ENCODE measurements at places on chromosomes 2 and 18.

GRCh38 chr2:15763822-15764682 lies 172.4 kb downstream of the DDX1 start:
- no peak for DNase-seq

- no peak for DNase-seq
Measured at GRCh38 chr2:28780496-28780895, 28.9 kb downstream of the PPP1CB start.

- DNase-seq = no peak
Measured at GRCh38 chr2:135637456-135638087, 104.1 kb upstream of the UBXN4 start.

- no peak for DNase-seq
Measured at GRCh38 chr2:190888449-190888848, 7.8 kb downstream of the GLS start.

DNA sequence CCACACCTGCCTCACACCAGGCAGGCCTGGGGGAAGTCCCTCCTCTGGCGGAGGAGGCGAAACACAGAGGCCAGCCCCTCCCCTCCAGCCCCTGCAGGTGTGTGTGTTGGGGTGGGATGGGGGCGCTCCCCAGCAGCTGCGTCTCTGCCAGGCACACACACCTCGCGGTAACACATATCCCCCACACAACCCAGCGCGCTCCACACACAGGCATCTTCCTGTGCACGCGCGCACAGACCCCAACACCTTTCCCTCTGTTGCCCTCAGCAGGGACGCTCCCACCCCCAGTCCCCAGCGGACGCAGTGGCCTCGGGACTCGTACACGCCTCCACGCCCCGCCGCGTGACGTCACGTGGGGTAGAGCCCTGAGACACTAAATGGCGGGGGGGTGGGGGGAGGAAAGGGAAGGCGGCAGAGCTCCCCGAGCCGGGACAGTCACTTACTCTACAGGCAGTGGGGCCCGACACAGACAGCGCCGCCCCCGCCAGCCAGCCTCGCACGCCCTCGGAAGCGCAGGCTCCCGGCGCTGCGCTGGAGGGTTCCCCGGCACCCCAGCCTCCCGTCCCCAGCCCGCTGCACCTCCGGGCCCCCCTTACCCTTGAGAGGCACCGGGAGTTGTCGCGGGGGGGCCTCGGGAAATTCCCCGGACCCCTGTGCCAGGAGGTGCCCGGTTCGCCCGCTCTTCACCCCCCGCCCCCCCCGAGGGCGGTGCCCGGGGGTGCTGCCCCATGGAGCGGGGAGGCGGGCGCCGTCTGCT lies at the start of gene WNT10A:
WNT10A (plus strand) TSS at position 751 of the 757 bp plus-strand sequence. CDS start 144 bp downstream, outside the sequence.
- no peak for DNase-seq

DNA sequence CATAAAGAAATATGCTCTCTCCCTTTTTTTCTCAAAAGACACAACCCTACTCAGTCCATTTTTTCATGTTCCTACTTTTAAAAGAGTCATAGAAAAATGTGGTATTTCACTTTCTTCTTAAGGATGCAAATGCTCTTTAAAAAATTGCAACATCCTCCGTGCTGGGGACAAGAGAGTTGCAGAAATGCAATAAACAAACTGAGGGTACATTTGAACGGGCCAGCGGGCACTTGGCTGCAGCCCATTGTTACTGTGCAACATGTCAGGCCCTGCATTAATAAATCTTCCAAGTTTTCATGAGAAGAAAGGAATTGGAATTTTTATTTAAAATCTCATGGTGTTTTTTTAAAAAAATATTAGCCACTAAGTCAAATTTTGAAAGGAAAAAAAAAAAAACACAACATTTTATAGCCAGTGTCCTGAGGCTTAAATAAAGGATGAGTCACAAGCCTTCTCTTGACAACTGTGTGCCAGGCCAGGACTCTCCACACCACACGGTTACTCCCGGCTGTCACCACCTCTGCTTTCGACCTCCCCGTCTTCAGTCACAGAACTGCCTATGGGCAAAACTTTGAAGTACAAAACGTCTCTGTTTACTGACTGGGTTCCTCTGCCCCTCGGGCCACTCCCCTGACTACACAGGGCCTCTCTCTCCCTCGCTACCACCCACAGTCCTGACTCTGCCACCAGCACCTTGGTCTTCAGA lies 57.5 kb upstream of the MFF start:
- DNase-seq = no peak

DNA sequence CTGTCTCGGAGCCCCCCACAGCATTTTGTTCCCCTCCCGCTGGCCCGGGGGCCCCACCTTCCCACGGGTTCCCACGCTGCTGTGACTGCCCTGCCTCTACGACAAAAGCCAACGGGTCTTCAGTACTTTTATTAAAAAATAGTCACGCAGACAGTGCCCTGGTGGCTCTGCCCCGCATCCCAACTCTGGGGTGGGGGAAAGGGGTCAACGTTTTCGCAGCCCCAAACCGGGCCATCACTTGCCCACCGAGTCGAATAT lies 1.0 kb downstream of the UCN start:
- no peak for DNase-seq

DNA sequence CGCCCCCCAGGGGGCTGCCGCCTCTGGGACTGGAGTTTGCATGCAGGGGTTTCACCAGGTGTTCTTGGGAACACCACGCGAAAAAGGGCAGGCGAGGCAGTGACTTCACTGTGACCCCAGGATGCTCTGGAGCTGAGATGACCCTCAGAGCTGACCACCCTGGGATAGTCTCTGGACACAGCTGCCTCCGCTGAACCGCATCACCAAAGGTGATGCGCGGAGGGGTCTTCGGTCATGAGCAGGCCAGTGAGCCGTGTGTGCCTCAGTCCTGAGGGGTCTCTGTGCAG lies 17.5 kb downstream of the GPR35 start:
- no peak for DNase-seq

DNA sequence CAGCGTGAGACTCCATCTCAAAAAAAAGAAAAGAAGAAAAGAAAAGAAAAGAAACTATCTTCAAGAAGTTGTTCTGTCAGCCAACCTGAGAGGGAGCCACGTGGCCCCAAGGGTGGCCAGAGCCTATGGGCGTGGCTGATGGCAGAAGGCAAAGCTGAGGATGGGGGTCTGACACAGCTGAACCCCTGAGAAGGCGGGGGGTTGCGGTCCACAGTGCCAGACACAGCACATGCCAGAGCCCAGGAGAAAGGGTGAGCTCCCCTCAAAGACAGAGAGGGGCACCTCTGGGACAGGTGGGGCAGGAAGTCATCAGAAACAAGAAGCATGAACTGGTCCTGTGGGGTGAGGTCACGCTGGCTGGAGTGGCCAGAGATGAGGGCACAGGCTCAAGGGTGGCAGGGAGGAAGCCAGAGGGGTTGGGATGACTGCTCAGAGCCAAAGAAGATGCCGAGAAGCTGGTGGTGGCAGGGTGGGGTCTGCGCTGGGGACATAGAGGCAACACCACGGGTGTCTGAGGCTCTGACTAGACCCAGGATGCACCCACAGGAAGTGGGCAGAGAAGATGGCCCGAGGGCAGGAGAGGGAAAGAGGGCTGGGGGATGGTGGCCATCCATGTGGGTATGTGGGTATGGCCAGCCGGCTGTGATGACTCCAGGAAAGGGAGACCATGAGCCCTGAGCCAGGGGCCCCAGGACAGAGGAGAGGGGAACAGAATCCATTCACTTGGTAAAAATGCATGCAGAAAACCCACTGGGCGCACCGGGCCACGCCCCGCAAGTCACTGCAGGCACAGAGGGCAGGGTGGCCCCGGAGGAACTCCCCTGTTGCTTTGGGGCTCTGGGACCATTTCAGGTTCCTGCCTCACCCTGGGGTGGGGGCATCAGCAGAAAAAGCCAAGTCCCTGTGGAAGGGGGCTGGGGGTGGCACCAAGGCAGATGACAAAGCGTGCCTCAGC lies 8.4 kb downstream of the KIF1A start:
- DNase-seq = no peak

DNA sequence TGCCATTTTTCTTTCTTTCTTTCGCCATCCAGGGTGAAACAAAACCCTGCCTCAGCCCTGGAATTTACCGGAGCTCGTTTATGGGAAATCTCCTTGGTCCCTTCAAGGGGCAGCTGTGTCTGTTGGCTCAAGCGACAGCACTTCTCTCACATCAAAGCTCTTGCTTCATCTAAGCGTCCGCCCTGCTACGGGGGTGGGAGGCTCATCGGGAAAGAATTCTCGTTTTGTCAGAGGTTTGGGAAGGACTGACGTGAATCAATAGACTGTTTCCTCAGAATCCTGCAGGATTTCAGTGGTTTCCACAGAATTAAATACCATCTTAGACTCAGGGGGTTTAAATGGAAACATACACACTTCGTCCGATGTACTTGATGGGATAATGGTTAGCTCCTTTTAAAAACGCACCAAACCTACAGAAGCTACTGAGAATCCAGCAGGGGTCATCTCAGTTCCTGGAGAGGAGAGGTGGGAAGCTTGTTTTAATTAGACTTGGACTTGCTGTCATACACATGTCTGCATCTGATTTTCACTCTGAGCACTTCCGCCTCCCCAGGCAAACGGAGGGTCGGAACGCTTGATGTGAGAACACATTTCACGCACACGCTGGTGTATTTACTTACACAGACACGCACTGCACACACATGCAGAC lies 91.6 kb downstream of the ASB1 start:
- no peak for DNase-seq

GRCh38 chr2:218516614-218517013 lies 51.5 kb downstream of the USP37 start:
- no peak for DNase-seq

GRCh38 chr2:173764094-173764493 lies 201.1 kb downstream of the SP3 start:
- no peak for DNase-seq

GRCh38 chr2:85862426-85862825 lies 26.4 kb downstream of the ST3GAL5 start:
- DNase-seq = no peak

GRCh38 chr2:149611100-149611820 lies 23.7 kb upstream of the MMADHC start:
- DNase-seq = no peak

DNA sequence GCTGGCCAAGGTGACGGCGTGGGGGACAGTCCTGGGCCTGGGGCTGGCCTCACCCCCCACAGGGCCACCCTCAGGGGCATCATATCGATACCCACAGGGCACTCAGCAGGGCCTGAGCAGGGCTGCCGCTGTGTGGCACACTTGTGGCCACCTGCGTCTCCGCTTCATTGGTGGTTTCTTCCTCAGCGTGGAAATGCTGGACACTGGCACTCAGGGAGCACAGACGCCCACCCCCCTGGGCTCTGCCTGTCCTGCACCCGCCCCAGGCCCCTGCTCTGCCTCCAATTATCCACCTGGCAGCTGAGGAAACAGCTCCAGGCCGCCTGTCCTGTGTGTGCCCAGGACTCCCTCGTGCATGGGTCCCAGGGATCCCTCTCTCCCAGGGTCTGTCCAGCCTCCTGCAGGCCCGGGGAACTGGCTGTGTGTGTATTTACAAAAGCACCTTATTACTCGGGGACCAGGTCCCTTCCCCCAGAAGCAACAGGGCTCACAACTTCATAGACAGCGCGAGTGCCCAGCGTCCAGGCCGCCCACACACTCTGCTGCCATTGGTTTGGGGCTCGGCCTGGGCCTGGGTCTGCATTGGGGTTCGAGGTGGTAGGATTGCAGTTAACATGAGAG lies 13.1 kb downstream of the CROCC2 start:
- no peak for DNase-seq

GRCh38 chr2:37869771-37870170 lies 55.3 kb upstream of the RMDN2 start:
- DNase-seq = no peak

GRCh38 chr2:205545971-205546816 lies 136.1 kb upstream of the NRP2 start:
- DNase-seq = no peak

DNA sequence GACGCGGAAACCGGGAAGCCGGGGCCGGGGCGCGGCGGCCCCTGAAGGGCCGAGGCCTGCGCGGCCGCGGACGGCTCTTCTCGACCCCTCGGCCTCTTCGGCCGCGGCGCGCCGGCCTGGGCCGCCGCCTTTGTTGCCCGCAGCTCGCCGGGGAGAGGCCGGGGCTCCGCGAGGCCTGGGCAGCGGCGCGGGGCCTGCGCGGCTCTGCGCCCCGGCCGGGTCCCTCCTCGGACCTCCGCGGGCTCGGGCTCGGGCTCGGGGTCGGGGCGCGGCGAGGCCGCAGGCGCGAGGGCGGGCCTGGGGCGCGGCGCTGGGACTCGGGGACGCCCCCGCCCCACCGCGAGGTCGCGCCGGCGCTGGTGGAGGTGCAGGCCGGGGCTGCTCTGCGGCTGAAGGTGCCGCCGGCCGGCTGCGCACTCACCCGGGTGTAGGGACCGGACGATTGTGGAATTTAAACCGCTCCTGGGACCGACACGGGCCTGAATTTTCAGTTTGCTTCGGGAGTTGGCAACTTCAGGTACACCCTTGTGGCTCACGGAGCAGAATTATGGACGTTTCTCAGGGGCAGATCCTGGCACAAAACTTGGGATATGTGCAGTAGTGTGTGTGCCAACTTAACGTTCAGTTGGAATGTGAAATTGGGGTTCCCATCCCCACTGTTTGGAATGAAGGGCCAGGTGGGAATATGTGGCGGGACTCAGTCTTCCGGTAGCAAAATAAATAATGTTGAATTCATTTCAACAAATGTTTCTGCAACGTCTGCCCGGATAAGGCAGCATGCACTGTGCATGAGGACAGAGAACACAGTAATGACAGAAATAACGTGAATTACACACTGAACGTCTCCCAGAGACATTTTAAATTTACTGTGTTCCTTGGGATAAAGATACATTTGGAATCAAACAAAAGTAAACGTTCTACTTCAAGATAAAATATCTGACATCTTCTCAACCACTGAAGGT lies 787 bp downstream of the SOCS6 start:
- DNase-seq = no peak

DNA sequence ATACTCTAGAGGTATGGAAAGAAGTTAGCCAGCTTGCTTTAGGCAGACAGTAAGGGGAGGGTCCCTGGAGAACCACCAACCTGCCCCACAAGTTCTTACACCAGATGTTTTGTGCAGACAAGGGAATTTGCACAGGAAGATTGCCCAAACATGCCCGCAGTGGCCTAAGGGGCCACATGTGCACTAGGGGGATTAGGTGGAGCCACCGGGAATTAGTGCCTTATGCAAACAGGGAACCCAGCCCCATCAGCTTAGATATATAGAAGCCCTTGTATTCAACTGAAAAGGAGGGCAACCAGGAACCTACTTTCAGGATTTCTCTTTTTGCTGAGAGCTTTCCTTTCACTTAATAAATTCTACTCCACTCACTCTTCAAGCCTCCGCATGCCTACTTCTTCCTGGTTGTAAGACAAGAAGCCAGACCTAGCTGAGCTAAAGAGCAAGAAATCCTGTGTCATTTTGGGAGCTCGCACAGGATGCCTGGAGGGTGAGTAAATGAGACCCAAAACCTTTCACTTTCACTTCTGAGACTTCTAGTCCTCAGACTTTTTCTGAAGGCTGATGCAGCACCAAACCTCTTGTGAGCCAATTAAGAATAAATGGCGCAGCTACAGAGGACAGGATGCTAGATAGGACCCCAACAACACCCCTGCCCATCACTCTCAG lies 146.3 kb downstream of the GCA start:
- no peak for DNase-seq

GRCh38 chr2:68722712-68723111 lies 11.9 kb upstream of the ARHGAP25 start:
- DNase-seq = no peak
